NCI-H187 (cell line): ENCODE measurements at places on chromosomes 5 and 9.
A peak's percentile ranks its signal among the peaks of the same experiment; 100 is the strongest.

DNA sequence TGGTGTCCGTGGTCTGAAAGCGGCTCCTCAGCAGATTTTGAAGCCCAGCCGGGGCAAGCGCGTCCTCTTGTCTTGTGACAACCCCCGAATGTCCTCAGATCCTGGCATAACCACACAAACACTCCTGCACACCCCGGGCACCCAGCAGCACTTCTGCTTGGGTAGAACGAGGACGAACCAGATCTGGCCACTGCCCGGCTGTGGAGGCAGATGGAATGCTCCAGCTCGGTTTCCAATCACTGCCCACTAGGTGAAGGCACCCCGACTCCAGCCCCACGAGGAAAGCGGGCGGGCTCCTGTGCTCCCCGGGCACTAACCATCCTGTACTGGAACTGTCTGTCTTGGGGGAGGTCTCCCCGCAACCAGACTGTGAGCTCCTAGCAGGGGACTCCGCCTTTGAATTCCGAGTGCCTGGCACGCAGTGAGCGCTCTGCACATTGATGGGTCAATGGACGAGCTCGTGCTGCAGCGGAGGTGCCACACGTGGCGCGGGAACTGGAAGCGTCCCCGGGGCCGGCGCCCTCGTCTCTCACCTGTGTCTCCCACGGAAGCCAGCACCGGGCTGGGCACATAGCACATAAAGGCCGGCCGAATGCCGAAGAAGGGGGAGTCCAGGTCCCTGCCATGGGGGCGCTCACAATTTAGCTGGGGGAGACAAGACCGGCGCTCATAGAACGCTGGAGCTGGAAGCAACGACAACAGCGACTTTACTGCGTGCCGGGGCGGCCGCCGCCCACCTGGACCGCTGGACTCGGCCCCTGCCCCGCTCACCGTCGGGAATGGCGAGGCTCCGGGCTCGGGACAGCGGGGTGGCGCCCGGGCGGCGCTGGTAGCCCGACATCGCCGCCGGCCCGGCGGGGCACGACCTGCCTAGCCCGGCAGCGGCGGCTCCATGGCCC, 608 bp downstream of the ENTR1 start:
- DNase-seq, result no peak

GRCh38 chr9:86843206-86843605, 104.1 kb downstream of the GAS1 start:
- DNase-seq, result no peak

GRCh38 chr5:151284392-151284967, 19.1 kb downstream of the SLC36A3 start:
- DNase-seq, result no peak

DNA sequence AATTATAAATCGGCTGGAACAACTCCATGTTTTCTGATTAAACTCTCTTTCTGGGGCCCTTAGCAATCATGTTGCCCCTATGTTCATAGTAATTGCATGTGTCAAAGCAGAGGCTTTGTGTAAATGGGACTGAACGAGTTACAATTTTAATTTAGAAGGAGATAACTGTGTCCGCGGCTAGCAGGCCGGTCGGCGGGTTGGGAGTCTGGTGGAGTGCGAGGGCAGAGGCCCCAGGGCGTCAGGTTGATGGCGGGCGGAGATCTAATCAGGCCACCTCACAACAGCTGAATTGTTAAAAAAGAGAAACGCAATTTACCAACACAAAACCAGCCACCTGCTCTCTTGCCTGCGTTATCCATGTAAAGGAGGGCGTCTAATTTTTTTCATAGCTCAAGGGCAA, 134.9 kb upstream of the LPCAT1 start:
- no peak for DNase-seq

GRCh38 chr5:7745882-7746610, 104.9 kb downstream of the CFAP90 start:
- peak; percentile 48 for DNase-seq

GRCh38 chr5:135208903-135209721, 175.1 kb upstream of the PITX1 start:
- DNase-seq, result no peak

- no peak for DNase-seq
Measured at GRCh38 chr5:137822158-137822764, 45.4 kb upstream of the MYOT start.

DNA sequence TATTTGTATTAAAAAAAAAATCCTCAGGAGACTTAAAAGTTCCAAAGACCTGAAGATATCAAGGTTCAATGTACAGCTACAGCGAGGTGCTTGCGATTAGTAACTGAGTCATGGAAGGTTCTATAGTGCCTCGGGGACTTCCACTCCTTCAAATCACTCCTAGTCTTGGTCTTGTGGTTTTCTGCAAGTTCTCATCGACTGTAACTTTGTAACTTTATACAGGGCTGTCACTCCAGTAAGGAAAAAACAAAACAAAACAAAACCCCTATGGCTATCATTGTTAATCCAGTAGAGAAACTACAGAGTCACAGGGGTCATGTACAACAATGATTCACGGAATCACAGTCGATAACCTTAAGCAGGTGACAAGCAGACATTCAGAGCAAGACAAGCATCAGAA, 39.8 kb upstream of the SELENOP start:
- no peak for DNase-seq

- DNase-seq, result no peak
Measured at GRCh38 chr9:126150411-126151030, 176.1 kb upstream of the MVB12B start.

DNA sequence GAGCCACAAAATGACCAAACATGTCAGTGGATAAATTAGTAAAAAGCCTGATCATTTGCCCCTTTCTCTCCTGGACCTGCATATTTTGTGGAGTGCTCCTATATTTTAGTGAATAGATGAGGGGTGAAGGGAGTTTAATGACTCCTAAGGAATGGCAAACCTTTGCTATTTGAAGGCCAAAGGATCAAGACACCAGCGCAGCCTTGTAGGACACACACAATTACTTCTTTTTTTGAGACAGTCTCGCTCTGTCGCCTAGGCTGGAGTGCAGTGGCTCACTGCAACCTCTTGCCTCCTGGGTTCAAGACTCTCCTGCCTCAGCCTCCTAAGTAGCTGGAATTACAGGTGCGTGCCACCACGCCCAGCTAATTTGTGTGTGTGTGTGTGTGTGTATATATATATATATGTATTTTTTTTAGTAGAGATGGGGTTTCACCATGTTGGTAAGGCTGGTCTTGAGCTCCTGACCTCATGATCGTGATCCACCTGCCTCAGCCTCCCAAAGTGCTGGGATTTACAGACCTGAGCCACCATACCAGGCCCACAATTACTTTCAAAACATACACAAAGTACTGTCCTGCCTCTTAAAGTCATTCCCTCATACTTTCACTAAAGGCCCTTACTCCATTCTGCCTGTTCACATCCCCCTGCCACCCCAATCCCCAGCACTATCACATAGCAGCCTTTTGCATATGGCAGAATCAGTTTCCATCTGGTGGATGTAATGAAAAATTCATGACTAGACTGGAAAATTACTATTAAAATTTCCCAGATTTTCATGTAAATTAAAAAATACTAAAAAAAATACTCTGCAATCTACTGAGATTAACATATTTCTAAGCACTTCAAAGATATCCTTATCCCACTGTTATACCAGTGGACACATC, 60.4 kb downstream of the CSNK1A1 start:
- DNase-seq, result no peak

- DNase-seq, result no peak
Measured at GRCh38 chr5:164256351-164256750, 750.9 kb downstream of the MAT2B start.

DNA sequence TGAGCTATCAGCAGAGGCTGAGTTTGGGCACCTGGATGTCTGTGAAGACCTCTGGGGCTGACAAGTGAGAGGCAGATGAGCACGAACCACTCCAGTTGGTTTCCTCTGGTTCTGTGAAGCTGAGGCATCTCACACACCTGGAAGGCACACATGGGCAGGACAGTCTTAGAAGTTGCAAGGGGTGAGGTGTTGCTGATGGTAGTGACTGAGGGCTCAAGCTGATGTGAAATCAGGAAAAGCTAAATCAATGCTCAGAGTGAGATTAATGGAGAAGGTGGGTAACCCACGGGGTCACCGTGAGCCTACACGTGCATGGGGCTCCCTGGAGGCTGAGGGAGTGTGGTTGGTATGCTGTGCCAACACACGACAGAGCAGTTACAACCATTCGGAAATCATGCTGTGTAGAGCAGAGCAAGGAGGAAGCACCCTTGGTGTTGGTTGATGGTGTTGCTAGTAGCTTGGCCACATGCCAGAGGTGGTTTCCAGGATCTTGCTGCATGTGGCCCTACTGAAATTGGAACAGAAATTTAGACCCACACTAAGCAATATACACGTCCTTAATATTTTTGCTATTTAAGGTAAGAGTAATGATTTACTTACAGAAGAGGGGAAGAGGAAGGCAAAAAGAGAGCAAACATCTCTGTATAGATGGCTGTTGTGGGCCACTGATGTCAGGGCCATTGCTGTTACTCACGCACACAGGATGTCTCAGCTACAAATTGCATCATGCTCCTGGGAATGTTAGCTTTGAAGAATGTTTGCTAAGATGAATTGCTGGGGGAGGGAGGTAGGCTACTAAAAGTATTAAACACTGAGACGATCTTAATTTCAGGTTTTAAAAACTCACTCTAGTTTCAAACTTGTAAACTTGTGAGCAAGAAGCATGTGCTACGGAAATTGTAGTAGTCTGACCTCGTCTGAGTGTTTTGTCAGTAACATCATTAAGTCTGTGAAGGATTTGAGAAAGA, 170.5 kb downstream of the ARHGEF28 start:
- no peak for DNase-seq

DNA sequence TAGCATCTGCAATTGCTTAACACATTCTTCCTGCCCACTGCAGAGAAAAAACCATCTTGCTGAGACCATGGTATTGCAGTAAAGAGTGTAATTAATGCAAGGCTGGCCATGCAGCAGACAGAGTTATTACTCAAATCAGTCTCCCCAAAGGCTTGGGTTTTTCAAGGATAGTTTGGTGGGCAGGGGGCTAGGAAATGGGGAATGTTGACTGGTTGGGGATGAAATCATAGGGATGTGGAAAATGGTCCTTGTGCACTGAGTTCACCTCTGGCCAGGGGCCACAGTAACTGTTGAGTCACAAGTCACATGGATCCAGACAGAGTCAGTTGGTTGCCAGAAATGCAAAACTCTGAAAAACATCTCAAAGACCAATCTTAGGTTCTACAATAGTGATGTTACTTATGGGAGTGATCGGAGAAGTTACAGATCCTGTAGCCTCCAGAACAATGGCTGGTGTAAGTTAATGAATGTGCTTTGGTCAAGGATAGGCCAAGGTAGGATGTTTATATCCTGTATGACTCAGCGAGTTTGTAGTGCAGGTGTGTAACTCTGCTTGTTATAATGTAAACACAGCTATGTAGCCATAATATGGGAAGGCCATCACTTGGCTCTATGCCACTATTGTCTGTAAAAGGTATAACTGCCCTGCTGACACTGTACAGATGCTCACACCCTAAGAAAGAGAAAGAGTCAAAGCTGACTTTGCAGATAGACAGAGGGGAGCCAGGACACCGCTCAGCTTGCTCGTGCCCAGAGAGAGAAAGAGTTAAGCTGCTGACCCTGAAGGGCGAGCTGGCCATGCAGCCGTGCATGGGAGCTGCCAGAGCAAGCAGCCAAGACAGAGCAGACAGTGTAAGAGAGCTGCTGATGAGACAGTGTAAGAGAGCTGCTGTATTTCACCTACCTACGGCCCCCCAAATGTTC, 27.2 kb downstream of the C9orf152 start:
- no peak for DNase-seq

DNA sequence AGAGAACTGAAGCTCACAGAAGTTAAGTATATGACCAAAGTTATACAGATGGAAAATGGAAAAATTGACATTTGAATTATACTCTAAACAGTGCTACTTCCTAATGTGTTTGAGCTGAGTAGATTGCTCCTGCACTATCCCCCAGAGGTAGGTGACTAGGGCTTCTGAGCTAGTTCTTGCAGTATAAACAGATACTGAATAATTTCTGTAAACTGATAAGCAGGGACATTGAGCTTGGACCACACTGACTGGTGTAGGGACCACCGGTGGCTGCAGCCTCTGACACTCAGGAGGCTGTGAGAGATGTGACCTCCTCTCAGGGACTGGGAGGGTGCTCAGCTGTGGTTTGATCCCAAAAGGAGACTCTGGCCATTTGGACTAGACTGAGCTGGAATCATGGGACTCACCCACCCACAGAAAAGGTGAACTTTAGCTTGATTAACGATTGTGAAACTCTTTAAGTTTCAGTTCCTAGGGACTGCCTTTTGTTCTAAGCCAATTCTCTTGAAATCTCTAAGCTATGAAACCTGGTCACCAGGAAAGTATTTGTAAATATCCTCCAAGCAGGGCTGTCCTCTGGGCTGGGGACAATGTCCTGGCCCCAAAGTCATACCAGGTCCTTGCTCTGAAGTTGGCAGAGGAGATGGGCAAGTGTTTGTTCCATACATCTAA, 291.5 kb downstream of the SEC61B start:
- no peak for DNase-seq

GRCh38 chr5:93603078-93603792, 20.2 kb downstream of the NR2F1 start:
- DNase-seq, result no peak

DNA sequence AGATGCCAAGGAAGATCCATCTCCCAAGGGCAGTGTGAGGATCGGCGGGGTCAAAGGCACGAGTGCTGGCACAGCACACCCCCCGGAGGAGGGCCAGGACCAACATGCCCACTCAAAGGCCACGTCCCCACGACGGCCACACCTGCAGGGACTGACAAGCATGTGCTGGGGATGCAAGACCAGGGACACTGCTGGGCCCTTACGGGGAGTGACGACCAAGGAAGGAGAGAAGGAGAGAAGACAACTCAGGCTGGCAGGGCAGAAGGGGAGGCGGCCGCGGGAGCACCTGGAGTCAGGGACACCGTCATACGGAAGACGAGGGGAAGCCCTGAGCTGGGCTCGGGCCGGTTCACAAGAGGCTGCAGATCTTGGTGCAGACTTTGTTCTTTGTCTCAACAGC, 10.4 kb downstream of the QSOX2 start:
- no peak for DNase-seq

DNA sequence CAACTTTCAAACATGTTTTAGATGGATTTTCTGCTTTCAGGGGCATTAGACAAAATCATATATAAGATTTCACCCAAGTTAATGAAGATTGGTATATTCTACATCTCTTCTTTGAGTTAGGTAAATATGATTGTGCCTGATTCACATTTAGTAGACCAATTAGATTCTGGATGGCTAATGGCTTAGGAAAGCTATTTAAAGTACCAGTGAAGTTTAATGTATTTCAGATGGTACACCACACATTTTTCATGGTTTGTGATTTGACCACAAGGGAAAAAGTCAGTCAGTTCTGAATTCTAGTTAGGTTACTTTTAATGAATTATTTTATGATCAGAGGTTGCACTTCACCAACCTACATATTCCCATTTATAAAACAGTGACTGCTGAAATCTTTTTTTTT, 409.7 kb downstream of the ADGRV1 start:
- DNase-seq, result no peak

- DNase-seq, result no peak
Measured at GRCh38 chr5:135439231-135440205, 7.6 kb downstream of the DCANP1 start.

DNA sequence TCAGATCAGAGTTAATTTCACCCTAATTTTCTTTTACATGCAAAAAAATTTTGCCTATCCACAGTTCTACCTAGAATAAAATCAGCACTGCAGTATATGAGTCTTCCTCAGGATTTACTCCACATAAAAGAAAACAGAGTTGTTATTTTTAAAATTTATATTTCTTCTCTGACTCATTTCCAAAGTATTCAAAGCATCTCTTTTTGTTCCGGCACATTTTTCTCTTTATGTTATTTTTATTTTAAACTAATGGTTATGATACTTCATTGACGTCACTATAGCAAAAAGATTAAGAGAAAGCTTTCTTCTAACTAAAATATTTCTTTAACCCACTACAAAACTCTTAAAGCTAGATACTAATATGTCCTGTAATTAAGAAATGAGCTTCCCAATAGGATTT, 590.4 kb downstream of the PRELID2 start:
- DNase-seq, result no peak
